Renal pelvis (tissue), 12 donors: ENCODE measurements at places on chromosomes 1 and 21.
A peak's percentile ranks its signal among the peaks of the same experiment; 100 is the strongest.

GRCh38 chr1:67889466-67889865 is 56.2 kb upstream of the GNG12 start:
- DNase-seq: no peak

- no peak for DNase-seq
Observed at GRCh38 chr21:21816778-21817177, 818.6 kb downstream of the NCAM2 start.

GRCh38 chr1:213973129-213973528 is 14.6 kb upstream of the PROX1 start:
- DNase-seq: no peak

GRCh38 chr1:173161510-173162221 is 45.5 kb downstream of the TNFSF4 start:
- no peak for DNase-seq

DNA sequence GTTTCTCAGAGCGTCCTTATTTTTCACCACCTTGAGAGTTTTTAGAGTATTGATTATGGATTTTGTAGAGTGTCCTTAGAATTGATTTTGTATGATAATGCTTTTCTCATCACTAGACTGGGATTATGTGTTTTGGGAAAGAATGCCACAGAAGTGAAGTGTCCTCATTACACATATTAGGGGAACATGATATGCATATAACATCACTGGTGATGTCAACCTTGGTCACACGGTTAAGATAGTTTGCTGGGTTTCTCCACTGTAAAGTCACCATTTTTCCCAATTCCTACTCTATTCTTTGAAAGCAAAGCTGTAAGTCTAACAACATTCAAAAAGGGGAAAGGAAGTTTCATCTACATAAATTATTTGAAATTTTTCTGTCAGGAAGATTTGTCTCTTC is 39.6 kb upstream of the PALMD start:
- DNase-seq: no peak

DNA sequence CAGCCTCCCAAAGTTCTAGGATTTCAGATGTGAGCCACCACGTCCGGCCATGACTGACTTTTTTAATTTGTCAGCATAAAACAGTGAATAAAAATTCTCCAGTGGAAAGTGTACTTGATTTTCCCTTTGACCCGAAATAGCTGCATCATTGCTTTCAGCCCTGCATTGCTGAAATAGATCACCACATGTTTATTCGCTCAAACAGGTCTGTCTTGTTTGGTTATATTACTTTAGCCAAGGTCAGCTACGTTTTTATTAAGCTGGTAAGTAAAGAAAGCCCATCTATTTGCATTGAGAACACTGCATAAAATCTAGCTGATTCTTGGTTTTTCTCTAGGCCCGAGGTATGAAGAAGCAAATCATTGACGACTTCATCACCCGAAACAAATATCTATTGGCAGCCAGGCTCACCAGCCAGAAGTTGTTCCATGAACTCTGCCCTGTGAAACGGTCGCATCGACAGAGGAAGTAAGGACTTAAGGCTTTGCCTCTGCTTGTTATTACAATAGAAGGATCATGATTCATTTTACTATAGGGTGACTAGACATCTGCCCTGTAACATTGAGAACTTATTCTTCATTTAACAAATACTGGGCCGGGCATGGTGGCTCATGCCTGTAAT is 25.6 kb downstream of the AGMAT start:
- DNase-seq: no peak

GRCh38 chr1:215584389-215584788 is 17.3 kb downstream of the KCTD3 start:
- no peak for DNase-seq

- no peak for DNase-seq
Observed at GRCh38 chr1:197909384-197909783, 7.0 kb downstream of the C1orf53 start.

DNA sequence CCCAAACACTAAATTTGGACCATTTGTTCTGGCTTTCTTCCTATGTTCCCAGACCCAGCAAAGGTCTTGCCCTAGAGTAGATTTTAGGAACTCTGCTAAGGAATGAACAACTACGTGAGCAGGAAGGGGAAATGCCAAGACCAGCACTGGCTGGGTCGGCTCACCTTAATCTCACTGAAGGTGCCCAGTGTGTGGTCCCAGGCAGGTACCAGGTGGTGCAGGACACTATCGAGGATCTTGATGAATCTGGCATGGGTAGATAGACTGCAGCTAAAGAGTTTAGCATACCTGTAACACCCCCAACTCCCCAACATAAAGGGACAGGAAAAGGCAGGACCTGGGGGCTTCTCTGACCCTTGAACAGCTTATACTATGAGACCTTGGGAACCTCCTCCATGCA is 3.0 kb downstream of the HECTD3 start:
- no peak for DNase-seq

DNA sequence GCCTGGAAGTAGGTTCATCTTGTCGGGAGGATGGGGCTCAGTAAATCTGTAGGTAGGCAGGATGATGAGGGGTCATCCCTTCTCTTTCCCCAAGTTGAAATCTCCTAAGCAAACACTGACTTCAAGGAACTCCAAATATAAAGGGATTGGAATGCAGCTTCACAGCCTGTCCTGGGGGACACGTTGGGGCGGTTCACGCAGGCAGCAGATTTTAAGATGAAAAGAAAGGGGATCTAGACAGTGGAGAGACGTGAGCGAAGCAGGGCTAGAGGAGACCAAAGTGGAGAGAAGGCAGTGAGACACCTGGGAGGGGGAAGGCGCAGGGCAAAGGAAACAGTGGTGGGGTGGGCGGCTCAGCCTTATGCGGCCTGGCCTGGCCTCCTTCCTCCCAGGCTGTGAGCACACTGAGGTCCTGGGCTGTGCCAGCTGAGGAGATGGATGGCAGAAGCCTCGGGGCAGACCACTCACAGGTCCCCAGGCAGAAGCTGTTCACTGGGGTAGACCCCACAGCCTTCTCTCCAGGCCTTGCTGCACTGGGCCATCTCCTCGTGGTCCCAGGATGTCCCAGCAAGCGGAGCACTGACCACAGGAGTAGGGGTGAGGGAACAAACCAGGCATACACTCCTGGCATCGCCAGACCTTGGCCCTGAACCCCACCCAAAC is 51.7 kb downstream of the TOR1AIP2 start:
- no peak for DNase-seq

DNA sequence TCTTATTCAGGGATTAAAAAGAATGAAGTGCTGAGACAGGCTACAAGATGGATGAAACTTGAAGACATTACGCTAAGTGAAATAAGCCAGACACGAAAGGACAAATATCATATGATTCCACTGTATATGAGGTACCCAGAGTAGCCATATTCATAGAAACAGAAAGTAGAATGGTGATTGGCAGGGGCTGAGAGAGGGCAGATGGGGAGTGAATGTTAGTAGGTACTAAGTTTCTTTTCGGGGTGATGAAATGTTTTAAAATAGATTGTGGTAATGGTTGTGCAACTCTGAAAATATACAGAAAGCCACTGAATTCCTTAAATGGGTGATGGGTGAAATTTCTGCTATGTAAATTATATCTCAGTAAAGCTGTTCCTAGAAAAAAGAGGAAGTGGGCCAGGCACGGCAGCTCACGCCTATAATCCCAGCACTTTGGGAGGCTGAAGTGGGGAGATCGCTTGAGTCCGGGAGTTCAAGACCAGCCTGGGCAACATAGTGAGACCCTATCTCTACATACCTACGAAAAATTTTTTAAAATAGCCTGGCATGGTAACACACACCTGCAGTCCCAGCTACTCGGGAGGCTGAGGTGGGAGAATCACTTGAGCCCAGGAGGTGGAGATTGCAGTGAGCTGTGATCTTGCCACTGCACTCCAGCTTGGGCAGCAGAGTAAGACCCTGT is 15.9 kb downstream of the SLC27A3 start:
- DNase-seq: no peak

- DNase-seq: peak; percentile 60
Observed at GRCh38 chr1:201184307-201185122, 6.1 kb upstream of the IGFN1 start.

DNA sequence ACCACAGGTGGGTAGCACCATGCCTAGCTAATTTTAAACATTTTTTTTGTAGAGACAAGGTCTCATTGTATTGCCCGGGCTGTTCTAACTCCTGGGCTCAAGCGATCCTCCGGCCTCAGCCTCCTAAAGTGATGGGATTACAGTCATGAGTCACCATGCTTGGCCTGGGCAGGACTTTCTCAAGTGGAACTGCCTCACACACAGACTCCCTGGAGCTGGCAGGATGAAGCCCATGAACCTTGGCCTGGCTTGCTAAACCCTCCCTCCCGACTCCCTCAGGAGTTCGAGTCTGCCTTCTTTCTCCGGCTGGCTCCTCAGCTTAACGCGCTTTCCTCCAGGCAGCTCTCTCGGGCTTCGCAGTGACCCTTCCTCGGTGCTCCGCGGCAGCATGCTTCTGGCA is 7.7 kb upstream of the ECE1 start:
- no peak for DNase-seq

DNA sequence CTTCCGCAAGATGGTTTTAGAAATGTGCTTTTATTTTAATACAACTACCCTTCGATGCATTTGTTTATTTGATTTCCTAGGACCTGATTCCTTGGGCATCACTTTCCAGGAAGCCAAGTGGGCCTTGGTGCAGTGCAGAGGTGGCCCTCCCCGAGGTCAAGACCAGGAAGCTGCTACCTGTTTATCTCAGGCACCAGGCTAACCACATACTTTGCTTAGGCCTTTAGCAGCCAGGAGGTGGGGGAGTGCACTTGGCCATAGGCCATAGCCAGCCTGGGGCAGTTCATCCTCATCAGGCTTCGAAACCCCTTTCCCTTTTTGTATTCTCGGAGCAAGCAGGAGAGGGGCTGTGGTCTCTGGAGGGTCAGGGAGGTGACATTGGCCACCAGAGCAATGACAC is 45.4 kb downstream of the SMYD2 start:
- no peak for DNase-seq

GRCh38 chr1:157496121-157496526 is 56.2 kb downstream of the FCRL5 start:
- DNase-seq: no peak

DNA sequence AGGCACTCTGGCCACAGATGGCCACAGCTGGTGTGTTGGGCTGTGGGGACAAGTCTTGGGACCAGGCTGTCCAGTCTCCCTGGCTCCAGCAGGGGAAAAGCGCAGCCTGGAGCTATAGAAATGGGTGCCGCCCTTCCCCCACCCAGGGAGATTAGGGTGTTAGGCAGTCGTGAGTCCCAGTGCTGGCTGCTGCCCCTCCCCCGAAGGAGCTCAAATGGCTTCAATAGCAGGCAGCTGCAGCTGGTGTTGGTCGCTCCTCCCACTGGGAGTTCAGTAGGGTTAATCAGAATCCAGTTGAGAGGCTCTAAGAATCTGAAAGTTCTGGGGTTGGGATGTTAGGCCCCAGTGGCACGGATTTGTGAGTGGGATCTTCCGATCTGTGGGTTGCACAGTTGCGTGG is 595.6 kb upstream of the PKN2 start:
- no peak for DNase-seq

DNA sequence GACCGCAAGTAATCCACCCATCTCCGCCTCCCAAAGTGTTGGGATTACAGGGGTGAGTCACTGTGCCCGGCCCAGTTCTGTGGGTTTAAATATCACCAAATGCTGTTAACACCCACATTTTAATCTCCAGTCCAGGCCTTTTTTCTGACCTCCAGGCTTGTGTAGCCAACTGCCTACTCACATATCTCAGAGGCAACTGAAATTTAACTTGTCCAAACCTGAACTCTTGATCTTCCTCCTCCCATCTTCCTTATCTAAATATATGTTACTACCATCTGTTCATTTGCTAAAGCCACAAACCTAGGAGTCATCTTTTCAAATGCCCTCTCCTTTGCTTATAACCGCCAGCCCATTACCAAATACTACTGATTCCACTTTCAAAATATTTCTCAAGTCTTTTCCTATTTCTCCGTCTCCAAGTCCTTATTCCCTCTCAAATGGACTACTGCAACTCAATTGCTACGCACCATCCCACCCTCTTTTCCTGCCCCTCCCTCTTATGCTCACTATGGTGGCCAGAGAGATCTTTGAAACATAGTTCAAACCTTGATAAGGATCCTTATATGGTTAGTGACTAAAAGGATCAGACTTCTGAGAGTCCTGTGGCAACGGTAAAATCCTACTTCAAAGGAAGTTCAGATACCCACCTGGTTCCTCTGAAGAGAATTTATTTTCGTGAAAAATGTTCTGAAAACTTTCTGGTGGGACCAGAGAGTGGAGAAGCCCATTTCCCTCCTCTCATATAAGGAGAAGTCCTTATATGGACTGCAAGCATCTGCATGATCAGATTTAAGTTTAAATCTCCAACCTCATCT is 78.5 kb upstream of the CDC42BPA start:
- DNase-seq: no peak

DNA sequence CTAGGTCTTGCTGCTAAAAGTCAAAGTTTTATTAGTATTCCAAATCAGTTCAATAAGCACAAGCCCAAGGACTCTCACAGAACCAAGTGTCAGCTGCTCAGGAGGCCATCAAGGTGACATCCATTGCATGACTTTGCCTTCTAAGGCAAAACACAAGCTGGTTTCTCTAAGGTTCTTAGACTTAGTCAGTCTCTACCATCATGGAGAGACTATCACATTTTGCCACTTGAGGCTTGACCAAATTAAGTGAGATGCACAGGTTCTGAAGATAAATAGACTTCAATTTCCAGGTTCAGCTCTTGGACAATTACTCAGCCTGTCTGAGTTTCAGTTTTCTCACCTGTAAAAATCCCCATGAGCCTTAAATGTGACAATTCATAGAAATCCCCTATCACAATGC is 29.0 kb downstream of the TRIT1 start:
- DNase-seq: no peak
